Stimulated activated CD8-positive, alpha-beta memory T cell treated with anti-CD3 and anti-CD28 coated beads, Interleukin-7, amount 100 ng/mL, for 24 hours (primary cell): ENCODE measurements at places on chromosomes 7 and 10.

GRCh38 chr7:41996381-41997035 is 240.5 kb downstream of the GLI3 start:
- DNase-seq = no peak

- DNase-seq = no peak
Observed at GRCh38 chr7:24478137-24478655, 95.1 kb upstream of the PALS2 start.

GRCh38 chr7:127870231-127870907 is 160.9 kb downstream of the LRRC4 start:
- DNase-seq = no peak

GRCh38 chr7:100472121-100472851 is 6.7 kb downstream of the TSC22D4 start:
- DNase-seq = no peak

- no peak for DNase-seq
Observed at GRCh38 chr7:5266191-5267028, 16.3 kb upstream of the SLC29A4 start.

DNA sequence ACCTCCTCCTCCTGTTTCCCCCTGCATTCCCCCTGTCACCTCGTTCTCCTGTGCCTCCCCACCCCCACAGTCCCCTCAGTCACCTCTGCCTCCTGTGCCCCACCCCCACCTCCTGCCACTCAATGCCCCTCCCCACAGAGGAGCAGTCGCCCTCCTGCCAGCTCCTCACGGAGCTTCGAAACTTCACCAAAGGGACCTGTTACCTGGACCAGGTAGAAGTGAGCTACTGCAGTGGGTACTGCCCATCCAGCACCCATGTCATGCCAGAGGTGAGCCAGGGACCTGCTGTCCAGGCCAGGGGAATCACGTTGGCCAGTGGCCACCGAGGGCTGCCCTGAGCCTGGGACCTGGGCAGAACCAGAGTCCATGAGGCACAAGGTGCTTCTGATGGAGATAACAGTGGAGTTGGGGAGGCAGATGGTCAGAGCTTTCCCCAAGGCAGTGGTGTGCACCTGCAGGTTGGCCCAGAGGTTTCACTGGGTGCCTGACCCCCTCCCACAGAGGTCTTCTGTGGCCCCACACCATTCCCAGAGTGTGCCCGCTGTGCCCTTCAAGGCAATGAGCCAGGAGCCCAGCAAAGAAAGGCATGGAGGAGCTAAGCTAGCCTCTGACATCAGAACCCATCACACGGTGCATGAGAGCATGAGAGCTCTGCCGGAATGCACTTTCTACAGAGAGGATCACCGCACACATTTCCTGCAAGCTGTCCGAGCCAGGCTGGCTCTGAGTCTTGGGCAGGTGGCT is 7.0 kb upstream of the ZNF862 start:
- DNase-seq = no peak

DNA sequence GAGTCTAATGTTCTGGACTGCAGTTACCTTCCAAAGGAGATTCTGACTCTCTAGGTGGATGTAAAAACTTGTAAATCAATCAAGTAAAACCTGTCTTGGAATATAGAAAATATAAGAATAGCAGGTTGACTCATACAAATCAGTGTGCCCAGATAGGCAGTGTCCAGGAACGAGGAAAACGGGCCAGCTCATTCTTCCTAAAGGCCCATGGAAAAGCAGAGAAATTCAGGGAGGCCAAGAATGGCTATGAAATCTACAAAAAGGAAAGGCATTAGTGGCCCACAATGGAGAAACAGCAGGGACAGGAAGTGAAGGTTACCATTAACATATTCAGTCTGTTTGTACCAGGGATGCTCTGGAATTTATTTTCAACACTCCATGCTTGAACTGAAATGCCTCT is 14.9 kb downstream of the GLI3 start:
- no peak for DNase-seq
